Cortex of kidney (tissue), 1 donor: ENCODE measurements at places on chromosomes 12 and 14.

DNA sequence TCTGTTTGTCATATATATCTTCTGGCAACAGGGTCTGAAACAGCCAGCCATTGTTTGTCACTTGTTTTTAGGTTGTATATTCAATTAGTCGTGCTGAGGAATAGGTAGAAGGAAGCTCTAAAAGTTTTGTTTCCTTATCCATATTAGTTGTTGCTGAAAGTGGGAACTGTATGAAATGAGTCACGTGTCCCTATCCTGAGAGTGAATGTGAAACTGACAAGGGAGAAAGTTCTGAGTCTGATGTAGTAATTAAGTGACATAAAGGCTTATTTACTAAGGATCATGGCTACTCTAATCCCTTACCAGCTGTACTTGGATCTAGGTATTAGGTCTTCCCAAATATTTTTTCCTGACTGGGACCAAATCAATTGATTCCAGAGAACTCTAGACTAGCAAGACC lies 16.4 kb downstream of the FAM234B start:
- no peak for DNase-seq

DNA sequence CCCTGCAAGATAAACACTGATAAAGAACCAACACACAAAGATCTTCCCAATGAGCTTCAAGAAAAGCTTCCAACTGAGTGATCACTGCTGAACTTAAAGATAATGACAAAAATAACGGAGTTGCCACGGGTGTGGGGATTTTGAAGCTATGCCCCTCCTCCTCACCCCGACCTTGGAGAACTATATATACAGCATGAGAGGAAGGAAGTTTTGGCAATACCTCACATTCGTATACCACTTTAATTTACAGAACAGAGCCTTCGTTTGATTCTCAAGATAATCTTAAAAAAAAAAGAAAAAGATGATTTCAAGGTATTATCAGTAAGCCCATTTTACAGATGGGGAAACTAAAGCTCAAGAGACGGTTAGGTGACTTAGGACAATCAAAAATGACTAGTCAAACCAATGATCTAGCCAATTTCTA lies 715 bp downstream of the NEK9 start:
- DNase-seq: no peak

GRCh38 chr12:28771968-28772367 lies 377.1 kb upstream of the FAR2 start:
- no peak for DNase-seq

GRCh38 chr12:2627835-2628191 lies 167.0 kb upstream of the FKBP4 start:
- no peak for DNase-seq
